ENCODE measurements at places on chromosomes 7 and 10.

DNA sequence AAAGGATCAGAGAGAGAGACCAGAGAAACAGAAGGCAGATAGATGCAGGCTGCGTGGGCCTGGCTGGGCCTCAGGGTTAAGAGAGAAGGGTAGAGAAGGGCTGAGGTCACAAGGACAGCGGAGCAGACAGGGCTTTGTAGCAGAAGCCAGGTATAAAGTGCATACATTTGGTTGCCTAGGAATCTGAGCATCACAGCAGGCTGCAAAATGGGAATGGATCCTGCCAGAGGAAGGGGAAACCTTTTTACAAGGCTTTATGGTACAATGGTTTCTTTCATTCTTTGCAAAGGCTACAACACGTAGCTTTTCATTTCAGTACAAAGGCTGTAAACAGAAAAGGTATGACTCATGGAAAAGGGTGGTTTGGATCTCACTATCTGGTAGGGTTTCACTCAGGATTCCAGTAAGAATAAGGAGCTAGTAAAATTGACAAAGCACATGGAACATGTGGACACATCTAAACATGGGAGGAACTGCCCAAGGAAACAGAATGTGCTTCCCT is 275.1 kb downstream of the DOCK4 start:
- no peak for DNase-seq

- DNase-seq, result no peak
Measured at GRCh38 chr10:86706977-86707376, 38.7 kb downstream of the LDB3 start.

GRCh38 chr7:3722396-3722922 is 421.4 kb downstream of the SDK1 start:
- DNase-seq, result no peak

DNA sequence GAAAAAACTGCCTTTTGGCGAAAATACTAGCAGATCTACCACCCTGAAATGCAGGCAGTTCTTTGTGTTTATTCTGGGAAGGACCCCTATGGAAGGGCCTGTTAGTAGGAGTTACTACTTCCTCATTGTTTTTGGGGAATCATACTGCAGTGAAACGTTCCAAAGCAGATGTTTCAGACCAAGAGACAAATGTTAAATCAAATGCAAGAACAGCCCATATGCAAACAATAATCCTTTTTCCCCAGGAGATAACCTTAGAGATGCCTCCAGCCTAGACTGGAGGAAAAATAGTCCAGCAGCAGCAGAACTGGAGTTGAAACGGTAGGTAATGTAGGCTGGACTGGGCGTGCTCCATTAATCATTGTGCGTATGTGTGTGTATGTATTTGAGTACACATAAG is 65.9 kb upstream of the VWDE start:
- DNase-seq, result no peak

GRCh38 chr10:28744069-28744768 is 66.9 kb downstream of the BAMBI start:
- no peak for DNase-seq

DNA sequence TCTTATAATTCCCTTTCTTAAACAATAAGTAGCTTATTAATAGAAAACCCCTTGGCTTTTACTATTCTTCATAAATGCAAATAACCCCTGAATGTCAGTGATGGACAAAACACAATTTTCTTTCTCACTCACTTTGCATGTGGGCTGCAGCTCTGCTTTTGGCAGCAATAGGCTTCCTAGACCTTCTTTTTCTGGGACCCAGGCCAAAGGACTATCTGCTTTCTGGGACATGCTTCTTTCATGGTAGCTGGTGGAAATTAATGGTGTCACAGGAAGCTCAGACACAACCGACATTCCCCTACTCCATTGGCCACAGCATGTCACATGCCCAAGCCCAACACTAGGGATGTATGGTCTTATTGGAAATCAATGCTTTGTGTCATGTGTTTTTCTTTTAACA is 134.3 kb upstream of the MDFIC start:
- DNase-seq, result no peak

- no peak for DNase-seq
Measured at GRCh38 chr7:42549866-42550485, 313.0 kb upstream of the GLI3 start.

GRCh38 chr10:128130051-128130450 is 3.8 kb upstream of the MKI67 start:
- DNase-seq, result no peak

GRCh38 chr10:48651293-48651692 is 33.4 kb upstream of the WDFY4 start:
- DNase-seq, result no peak

GRCh38 chr10:95355301-95355700 is 64.5 kb upstream of the PDLIM1 start:
- no peak for DNase-seq

GRCh38 chr7:10779465-10780399 is 193.9 kb upstream of the PHF14 start:
- DNase-seq, result no peak

DNA sequence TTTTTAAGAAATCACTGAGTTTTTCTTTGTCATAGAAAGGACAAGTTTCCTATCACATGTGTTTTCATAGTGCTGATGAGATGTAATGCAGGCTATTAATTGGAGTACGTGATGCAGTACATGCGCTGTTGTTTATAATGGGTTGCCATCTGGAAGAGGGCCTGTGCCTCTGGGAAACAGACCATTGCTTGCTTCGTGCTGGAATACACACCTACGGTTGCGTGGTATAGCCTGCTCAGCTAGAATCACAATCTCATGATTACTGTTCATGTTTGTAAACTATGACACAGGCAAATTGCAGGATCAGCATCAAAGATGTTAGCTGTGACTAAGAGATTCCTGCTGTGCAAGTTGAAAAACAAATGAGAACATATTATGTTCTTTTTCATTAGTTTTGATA is 107.2 kb upstream of the STEAP1B start:
- DNase-seq, result no peak

DNA sequence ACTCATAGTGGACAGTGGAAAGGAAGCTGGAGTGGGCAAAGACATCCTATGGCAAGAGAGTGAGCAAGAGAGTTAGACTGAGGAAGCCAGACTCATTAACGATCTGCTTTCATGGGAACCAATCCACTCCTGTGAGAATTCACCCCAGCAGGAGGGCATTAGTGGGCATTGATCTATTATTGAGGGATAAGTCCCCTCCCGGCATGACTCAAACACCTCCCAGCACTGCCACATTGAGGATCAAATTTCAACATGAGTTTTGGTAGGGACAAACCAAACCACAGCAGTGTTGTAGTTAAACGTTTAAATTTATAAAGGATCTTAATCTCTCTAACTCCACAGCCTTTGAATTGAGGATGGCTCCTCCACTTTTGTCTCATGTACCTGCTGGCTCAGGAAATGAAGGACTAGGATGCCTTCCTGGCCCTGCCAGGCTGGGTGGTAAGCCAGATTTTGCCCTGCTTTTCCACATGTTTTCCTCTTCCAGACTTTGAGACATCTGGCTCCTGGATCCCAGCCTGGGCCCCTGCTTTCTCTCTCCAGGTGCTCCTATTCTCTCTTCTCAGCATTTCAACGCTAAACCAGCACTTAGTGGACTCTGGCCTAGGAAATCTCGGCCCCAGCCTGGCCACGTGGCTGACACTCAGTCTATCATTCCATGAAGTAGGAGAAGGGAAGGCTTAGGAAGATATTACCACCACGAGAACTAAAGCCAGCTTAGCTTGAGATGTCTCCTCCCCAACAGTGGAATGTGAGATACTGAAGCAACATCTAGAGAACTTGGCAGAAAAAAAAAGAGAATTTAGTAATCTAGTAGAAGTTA is 96.5 kb upstream of the PIP4K2A start:
- DNase-seq, result no peak

- no peak for DNase-seq
Measured at GRCh38 chr7:159032753-159033472, 111.8 kb downstream of the VIPR2 start.

GRCh38 chr10:124650820-124651401 is 93.3 kb downstream of the FAM53B start:
- peak; percentile 52 for DNase-seq

- no peak for DNase-seq
Measured at GRCh38 chr7:20284771-20285143, 45.9 kb upstream of the ITGB8 start.

DNA sequence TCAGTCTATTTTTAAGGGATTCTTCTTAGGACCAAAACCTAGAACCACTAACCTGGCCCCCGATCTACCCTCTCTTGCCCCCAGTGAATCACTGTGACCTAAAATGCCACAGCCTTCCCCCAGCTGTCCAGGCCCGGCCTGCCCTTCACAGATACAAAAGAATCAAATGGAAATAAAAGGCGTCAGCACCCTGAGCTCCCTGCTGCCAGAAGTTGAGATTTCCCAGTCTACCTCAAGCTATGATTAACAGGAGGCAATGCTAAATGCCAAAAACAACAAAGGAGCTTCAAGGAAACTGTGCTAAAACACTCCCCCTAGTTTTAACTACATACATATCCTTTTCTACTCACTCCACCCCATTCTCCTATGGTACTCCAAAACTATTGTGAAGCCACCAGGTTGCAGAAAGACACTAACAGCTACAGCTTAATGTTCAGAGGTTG is 67.8 kb downstream of the GSAP start:
- DNase-seq, result no peak

DNA sequence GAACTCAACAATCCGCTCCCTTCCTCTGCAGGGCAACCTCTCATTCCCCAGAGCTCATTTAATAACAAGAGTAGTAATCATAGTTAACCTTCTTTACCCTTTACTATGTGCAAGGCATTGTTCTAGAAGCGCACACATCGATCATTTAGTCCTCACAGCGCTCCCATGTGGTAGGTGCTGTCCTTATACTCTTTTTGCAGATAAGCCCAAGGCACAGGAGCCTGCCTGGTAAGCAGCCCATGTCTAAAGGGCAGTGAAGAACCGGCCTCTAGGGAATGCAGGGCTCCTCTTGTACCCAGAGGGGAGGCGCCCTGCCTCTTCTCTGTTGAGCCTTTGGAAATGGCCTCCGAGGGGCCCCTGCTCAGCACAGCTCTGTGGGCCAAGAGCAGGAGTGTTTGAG is 14.3 kb downstream of the CHST3 start:
- no peak for DNase-seq

GRCh38 chr10:112332022-112332421 is 41.9 kb upstream of the ACSL5 start:
- no peak for DNase-seq

DNA sequence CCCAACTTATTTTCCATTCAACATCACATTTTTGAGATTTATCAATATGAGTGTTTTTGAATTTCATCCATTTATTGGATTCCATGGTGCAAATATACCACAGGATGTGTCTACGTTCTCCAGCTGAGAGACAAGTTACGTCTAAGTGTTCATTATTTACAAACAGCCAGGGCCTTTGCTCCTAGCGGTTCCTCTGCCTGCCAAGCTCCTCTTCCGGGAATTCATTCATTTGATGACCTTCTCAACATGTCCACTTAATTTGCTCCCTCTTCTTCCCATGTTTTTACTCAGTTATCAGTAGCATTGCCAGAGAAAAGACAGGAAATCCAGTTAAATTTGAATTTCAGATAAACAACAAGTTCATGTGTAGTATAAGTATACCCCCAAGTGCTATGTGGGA is 321.7 kb downstream of the PRPF18 start:
- no peak for DNase-seq

DNA sequence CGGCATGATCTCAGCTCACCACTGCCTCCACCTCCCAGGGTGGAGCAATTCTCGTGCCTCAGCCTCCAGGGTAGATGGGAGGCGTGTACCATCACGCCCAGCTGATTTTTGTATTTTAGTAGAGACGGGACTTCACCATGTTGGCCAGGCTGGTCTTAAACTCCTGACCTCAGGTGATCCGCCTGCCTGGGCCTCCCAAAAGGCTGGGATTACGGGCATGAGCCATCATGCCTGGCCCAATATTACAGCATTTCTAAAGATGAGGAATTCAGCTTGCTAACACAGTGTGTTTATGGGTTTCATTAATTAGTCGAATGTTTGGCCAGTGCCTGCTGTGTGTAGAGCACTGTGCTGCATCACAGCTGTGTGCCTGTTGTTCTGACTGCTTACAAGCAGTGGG is 3.7 kb downstream of the WDR37 start:
- no peak for DNase-seq

- DNase-seq, result no peak
Measured at GRCh38 chr7:143085109-143085508, 33.0 kb downstream of the OR6V1 start.

- no peak for DNase-seq
Measured at GRCh38 chr10:26780106-26780792, 80.5 kb downstream of the ABI1 start.

- DNase-seq, result no peak
Measured at GRCh38 chr10:69409968-69410367, 6.8 kb downstream of the TACR2 start.

- DNase-seq, result no peak
Measured at GRCh38 chr10:59505926-59506325, 143.6 kb upstream of the FAM13C start.

GRCh38 chr10:71825217-71825616 is 25.8 kb downstream of the PSAP start:
- DNase-seq, result no peak

- no peak for DNase-seq
Measured at GRCh38 chr7:123367484-123368122, 166.8 kb downstream of the IQUB start.

DNA sequence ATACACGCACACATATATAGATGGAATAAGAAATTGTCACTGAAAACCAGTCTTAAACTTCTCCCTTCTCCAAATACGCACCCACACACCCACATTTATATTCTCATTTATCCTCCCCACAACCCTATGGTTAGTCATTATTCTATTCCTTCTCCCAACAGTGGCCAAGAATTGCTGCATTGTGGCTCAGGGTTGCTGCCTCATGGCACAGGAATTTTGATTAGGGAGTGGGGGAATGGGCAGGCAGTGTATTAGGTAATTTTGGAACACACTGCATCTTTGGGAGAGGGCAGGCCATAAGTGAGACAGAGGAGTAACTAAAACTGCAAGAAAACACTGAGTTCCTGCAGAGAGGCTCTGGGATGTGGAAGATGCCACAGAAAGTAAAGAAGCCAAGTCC is 35.7 kb downstream of the NAPEPLD start:
- no peak for DNase-seq

- DNase-seq, result no peak
Measured at GRCh38 chr10:33199731-33200232, 134.7 kb downstream of the NRP1 start.

GRCh38 chr10:88931548-88931947 is 21.0 kb downstream of the ACTA2 start:
- no peak for DNase-seq

DNA sequence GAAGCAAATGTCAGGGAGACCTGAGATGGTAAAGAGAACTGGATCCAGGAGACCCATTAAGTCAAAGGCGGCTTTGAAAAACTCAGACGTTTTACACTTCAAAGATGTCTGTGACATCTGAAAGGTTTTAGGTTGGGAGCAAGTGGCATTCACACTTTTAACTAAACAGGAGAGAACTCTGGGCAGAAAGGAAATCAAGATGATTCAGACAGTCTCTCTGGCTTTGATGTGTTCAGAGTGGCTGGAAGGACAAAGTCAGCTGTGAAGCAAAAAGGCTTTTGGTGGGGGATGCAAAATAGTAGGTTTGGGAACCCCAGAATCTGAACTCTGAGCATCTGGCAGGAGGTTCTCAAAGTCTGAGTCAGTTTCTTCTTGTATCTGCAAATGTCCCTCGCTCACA is 66.6 kb downstream of the PRKCQ start:
- DNase-seq, result no peak

GRCh38 chr7:150654692-150655091 is 22.5 kb upstream of the GIMAP6 start:
- DNase-seq, result no peak

Measured in stimulated activated CD8-positive, alpha-beta memory T cell treated with anti-CD3 and anti-CD28 coated beads, Interleukin-4, amount 100 ng/mL, for 4 hours (primary cell).